ENCODE measurements at places on chromosomes 5 and 9.

DNA sequence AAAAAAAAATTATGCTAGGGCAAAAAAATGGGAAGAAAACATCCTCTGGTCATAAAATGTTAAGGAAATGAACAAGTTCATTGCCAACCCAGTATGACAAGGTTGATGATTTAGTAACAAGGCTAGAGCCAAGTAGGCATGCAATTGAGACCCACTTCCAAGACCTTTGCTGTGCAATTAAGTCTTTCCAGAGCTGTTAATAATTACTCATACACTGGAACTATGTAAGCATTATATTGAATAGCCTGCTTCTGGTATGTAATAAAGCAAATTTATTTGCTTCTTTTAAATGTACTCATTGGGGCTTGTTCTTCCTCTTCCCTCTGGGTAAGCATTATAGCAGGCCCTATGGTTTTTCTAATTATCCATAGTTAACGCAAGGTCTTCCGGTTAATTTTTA, 32.5 kb upstream of the SNAPC3 start:
- DNase-seq = no peak

- DNase-seq = no peak
Measured at GRCh38 chr5:134561871-134562296, 36.4 kb downstream of the JADE2 start.

DNA sequence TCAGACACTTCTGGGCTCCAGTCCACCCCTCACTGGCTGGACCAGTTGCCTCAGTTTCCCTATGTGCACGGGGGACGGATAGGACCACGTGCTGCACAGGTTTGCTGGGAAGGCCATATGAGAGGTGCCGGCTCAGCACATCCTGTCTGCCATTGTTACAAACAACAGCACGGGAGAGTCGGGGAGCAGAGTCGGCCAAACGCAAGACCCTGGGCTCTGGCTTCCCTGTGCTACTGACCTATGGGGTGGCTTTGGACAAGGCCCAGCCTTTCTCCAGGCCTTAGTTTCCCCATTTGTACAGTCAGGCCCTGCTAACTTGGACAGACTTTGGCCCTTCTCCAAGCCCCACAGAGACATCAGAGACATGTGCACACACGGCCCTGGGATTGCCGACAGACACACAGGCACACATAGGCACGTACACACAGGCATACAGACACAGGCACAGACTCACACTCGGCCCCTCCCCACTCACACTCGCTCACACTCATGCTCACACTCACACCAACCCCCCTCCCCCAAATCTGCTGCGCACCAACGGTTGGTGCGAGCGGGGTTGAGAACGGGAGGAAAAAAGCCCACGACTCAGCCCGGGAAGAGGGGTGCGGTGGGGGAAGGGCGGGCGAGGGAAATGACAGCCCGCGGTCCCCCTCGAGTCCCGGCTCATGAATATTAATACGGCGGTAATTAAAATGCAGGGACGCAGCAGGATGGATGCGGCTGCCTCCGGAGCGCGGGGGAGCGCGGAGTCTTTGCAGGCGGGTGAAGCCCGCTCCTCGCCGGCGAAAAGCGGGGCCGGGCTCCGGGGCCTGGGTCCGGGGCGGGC, 133.0 kb downstream of the C9orf50 start:
- peak; percentile 42 for DNase-seq

GRCh38 chr9:10921671-10922070, 308.9 kb upstream of the PTPRD start:
- no peak for DNase-seq

DNA sequence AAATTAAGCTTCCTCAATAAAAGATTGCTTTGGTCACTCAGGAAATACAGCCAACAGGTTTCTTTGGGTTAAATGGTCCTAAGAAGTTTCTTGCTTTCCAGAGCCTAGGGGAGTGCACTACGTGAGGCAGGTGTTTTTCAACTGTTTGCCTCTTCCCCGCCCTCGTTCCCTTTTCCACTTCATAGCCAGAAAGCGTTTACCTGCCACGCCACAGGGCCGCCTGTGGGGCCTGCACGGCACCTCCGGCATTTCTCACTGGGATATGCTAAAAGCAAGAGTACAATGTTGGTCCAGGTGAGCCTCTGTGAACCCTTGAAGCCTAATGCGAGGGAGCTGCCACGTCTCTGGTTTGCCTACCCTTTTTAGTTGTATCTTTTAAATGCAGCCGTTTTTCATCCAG, 167.6 kb upstream of the OTULINL start:
- DNase-seq = no peak

GRCh38 chr5:169424670-169425378, 123.9 kb upstream of the SLIT3 start:
- DNase-seq = no peak

DNA sequence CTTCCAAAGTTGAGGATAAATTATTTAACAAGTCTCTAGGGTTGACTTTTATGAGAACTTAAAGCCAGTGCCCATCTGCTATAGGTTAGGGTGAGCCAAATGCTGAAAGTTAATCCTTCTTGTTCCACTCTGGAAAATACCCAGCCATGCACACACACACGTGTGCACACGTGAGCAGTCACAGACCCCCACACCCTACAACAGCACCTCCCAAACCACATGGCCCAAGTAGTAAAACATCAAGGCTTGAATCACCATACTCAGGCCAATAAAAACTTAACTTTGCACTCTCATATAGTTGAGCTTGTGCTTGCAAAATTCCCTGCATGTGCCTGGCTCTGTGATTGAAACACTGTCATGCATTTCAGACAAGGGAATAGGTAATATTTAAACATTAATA, 467.6 kb downstream of the ARHGEF28 start:
- no peak for DNase-seq

GRCh38 chr9:81293651-81294050, 395.7 kb downstream of the TLE1 start:
- DNase-seq = no peak

DNA sequence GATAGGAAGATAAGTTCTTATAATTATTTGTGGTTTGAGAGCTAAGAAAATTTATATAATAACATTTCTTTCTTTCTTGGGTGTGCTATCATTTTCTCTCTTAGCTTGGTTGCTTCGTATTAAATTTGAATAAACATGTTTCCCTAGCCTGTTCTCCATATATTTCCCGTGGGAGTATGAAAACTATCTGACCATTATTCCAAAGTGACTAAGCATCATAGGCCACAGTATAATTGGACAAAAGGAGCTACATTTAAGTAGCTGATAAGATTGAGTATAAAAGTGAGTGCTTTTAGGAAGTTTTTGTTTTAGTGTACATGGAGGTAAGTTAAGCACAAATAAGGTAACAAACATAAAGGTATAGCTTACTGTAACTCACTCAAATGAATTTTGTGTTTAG, 8.4 kb upstream of the OSMR start:
- no peak for DNase-seq

GRCh38 chr5:96725257-96725656, 63.1 kb downstream of the CAST start:
- DNase-seq = no peak

DNA sequence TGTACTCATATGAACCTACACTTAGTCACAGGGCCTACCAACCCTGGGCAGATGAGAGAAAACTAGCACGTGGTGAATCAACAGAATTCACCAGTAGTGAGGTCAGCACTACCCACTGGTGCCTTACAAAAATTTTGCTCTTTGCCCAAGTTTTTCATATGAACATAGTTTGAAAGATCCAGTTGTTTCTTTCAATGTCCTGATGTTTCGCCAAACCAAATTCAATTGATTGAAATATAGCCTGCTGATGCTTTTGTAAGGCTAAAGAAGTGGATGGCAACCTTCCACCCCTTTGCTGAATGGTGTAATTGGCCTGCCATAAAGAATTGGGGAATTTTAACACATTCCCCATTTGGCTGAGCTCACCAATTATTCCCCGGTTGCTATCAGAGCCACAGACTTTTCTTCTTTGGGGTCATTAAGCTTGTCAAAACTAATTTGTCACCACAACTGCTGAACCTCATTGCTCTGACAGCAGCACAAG, 339.2 kb downstream of the GLIS3 start:
- no peak for DNase-seq

GRCh38 chr5:9549941-9550340, 4.1 kb upstream of the SEMA5A start:
- DNase-seq = no peak

DNA sequence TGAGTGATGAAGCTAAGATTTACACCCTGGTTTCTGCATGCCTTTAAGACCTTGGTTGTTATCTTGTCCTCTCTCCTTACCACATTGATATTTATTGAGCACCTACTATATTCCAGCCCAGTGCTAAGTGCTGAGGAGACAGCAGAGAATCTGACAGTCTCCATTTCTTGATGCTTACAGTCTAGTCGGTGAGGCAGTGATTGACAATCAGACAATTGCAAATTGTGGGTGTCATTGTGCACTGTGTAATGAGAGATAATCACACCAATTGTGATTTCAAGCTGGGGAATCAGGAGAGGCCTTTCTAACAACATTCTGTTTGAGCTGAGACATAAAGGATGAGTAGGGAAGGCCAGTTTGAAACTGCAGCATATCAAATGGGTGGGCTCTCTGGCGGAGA, 41.7 kb upstream of the PPARGC1B start:
- no peak for DNase-seq

GRCh38 chr9:102975251-102975650, 19.9 kb upstream of the CYLC2 start:
- no peak for DNase-seq

GRCh38 chr5:9320652-9321051, 225.2 kb downstream of the SEMA5A start:
- no peak for DNase-seq

- no peak for DNase-seq
Measured at GRCh38 chr9:37953775-37954437, 50.0 kb upstream of the SLC25A51 start.

- DNase-seq = no peak
Measured at GRCh38 chr5:142959683-142960657, 189.8 kb downstream of the ARHGAP26 start.

GRCh38 chr5:110716247-110717245, 9.9 kb downstream of the TMEM232 start:
- DNase-seq = no peak

DNA sequence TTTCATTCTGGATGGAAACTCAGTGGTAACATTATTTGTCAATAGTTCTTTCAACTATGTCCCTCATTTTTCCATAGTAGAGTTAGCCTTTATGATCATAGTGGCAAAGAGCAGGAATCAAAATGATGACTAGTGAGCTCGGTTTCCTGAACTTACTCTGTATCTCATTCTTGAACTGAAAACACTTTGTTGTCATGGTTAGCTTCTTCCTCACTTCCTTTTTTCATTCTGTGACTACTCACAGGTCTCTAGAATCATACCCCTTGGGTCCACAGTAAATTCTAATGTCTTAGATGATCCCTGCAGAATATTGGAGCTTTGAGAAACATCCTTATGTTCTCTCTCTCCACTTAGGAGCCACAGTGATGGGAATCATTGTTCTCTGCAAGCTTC, 29.4 kb upstream of the RECK start:
- no peak for DNase-seq

GRCh38 chr5:26553079-26553478, 485.3 kb downstream of the CDH9 start:
- no peak for DNase-seq
